ENCODE measurements at places on chromosomes 11 and 22. TPM values are rescaled to one million over a fixed set of nuclear protein-coding genes. Genes with fewer than 3 reads are reported as not detected.

SYT13 gene
- total RNA-seq: not detected

OR51B4 gene
- not detected for total RNA-seq

DNA sequence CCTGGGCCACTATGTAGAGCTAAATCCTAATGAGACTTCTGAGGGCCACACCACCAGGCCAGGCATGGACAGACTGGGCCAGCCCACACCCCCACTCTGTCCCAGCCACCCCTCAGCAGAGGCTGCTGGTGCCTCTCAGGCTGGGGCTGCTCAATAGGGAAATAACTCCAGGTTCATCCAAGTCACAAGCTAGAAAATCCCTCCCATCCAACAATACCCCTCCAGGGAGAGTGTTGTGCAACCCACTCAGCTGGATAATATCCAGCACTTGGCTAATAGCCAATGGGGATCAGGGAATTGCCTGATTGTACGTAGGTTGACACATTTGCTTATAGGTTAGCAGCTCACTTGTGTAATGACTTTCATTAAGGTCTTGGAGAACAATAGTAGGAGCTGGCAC lies 64.1 kb upstream of the WNT11 start:
- peak; percentile 13 for ATAC-seq

DNA sequence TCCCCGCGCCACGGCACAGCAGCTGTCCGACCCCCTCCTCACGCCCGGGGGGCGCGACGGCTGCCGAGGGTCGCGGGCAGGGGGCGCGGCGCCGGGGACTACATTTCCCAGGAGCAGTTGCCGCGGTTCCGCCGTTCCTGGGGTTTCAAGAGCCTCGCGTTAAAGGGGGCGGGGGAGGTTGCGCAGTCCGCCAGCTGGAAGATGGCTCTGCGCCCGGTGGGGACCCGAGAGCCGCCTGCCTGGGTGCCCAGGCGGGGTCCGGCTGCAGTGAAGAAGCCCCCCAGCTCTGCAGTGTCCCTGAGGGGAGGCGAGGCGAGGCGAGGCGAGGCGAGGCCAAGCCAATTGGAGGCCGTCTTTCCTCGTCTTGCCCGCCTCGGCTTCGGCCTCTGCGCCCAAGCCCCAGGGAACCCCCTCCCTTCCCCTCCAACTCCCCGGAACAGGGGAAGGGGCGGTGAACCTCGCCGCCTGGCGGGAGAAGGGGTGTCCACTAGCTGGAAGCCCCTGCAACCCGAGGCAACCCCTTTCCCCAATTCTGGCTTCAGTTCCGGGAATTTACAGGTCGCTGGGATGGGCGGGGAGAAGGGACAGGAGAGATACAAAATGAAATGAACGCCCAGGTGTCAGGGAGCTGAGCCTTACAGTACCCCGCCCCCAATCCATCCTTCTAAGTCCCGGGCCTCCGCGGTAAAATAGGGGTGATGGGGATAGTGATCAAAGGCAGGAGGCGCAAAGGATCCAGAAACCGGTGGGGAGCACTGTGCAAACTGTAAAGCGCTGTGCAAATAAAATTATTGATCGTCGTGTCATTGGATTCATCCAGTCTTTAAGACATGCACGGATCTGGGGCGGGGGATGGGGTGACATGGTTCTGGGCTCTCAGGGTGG lies 5.2 kb upstream of the GCAT start:
- ATAC-seq: peak; percentile 4

CAT gene
- total RNA-seq: 19.3 TPM

GRCh38 chr11:61128947-61129638 lies 26.8 kb downstream of the CD5 start:
- no peak for ATAC-seq

- peak; percentile 89 for ATAC-seq
These were observed 654 bp upstream of the SYT8 start for GRCh38 chr11:1834062-1834610.

GRCh38 chr22:25404928-25405816 lies 159.3 kb upstream of the GRK3 start:
- peak; percentile 84 for ATAC-seq

- no peak for ATAC-seq
These were observed 57.0 kb downstream of the PDE2A start for GRCh38 chr11:72617080-72617762.

DNA sequence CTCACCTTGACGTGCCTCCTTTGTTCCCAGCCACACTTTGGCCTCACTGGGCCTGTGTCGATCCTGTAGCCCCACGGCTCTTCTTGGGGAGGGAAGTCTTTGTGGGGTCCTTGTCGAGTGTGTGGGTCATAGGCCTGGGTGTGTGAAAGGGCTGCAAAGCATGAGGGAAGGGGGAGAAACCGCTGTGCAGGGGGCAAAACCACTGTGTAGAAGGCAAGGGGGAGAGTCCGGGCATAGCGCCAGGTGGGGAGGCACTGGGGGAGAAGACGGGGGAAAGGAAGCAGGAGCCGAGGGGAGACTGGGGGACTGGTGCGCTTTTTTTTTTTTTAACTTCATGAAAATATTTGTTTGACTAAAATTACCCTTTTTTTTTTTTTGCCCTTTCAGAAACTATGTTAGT lies 65.1 kb upstream of the RASD2 start:
- ATAC-seq: no peak

TECTA gene
- total RNA-seq: 0.28 TPM

HOATZ gene
- total RNA-seq: not detected

ZNF280A gene
- not detected for total RNA-seq

ADORA2A gene
- total RNA-seq: not detected

DNA sequence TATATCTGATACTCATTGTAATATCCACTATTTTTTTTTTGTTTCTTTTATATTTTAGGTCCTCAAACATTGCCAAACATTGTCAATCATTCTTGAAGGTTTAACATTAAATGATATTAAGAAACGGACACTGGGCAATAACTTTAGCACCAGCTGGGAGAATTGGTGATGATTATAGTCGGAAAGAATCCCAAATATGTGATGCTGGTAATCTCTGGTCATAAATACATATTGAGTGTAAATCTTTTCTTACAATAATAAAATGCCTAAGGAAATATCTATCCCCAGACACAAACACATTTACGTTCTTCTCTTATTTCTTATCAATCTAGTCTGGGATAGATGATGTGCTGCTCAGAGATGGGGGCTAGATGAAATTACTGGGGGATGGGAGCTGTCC lies 25.2 kb downstream of the OR51E2 start:
- no peak for ATAC-seq

GRCh38 chr11:72040491-72041363 lies 39.6 kb downstream of the NUMA1 start:
- ATAC-seq: peak; percentile 77

DNA sequence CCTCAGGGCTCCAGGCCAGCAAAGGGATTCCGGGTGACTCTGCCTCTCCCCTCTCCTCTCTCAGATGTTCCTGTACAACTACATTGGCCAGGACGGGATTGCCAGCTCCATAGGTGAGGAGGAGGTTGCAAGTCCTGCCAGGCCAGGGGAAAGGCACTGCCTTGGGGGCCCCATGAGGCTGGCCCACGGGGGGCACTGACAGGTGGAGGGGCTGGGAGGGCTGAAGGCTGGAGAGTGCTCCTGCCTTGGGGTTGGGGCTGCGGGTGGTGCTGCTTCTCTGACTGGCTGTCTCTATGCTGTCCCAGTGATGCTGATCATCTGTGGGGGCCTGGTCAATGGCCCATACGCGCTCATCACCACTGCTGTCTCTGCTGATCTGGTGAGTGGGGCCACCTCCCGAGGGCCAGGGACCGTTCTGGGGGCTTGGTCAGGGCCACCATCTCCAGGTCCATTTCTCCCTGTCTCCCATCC lies 21.7 kb downstream of the SLC37A2 start:
- ATAC-seq: no peak

All from esophagus mucosa (tissue), 1 donor.